ENCODE measurements at places on chromosomes 1 and 21.

DNA sequence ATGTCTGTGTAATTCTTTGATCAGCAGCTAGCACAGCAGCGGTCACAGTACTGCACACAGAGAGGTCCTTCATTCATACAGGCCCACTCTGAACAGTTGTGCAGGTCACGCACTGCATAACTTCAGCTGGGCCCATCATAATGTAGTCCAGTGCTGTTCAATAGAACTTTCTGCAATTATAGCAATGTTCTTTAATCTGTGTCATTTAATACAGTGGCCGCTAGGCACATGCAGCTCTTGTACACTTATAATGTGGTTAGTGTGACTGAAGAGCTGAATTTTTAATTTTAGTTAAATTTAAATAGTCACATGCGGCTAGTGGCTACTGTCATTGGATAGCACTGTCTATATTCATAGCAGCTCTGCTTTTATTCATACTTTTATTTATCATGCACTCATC lies 48.7 kb upstream of the NFASC start:
- DNase-seq, result no peak

GRCh38 chr1:226199971-226200370 lies 13.4 kb upstream of the ACBD3 start:
- no peak for DNase-seq

DNA sequence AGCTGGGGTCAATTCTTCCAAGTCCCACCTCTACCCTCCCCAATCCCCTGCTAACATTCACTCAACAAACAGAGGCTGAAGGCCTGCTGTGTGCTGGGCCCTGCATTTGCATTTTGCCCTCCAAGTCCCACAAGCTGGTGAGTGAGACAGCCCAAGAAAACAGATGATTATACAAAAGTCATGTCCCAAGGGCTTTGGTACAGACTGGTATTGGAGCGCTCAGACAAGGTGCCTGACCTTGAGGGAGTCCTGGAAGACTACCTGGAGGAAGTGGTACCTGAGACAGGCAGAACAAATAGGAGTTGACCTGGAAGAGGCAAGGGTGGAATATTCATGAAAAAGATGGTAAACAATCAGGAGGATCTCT lies 4.2 kb downstream of the LMOD1 start:
- DNase-seq, result no peak

DNA sequence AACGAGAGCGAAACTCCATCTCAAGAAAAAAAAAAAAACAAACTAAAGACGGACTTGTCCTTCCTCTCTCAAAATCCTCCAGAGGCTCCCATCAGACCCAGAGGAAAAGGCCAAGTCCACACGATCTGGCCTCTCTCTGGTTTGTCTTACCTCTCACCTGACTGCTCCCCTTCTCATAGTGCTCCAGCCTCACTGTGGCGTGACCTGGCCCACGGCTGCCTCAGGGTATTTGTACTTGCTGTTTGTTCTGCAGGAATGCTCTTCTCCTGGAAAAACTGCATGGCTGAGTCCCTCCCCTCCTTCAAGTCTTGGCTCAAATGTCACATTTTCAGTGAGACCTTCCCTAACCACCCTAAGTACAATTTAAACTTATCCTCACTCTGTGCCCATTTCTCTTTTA lies 8.0 kb upstream of the BRWD1 start:
- DNase-seq, result no peak

DNA sequence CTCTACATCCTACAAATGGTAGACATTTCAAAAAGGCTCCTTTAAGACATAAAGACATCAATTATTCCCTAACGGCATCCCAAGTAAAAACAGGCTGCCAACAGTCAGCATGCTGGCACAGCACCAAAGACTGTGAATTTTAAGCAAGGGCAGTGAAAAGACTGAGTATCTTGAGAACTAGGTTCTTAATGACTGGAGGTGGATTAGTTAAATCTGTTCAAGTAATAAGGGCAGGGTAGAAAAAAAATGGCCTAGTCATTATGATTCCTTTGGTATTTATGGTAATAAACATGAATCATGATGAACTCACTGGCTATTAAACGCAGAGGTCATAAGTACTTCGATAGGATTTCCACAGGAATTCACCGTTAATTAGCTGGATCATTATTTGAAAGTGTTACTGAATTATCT lies 75.2 kb downstream of the KIFAP3 start:
- DNase-seq, result peak; percentile 44

GRCh38 chr1:97806326-97806725 lies 114.5 kb downstream of the DPYD start:
- DNase-seq, result no peak

GRCh38 chr1:100265562-100265930 lies 470 bp upstream of the RTCA start:
- no peak for DNase-seq

GRCh38 chr21:26124896-26125295 lies 45.7 kb downstream of the APP start:
- DNase-seq, result no peak
